ENCODE measurements at places on chromosomes 2 and 18.

DNA sequence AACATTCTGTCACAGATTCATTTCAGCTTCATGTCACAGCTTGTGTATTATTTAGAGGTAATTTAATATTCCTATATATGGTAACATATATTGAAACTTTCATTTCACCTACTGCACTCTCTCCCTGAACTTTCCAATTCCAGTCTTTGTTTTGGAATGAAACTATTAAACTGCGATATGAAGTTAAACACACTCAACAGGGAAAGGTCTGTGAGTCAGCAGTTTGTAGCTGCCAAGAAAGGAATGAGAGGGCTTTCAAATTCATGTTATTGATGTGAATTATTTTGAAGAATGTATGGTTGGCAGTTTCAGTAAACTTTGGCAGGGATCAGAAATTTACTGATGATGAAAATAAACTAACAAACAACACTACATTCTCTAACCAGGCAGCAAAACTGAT, 148.3 kb downstream of the HNMT start:
- no peak for DNase-seq

GRCh38 chr18:28718696-28719095, 541.8 kb upstream of the CDH2 start:
- no peak for DNase-seq

- DNase-seq, result no peak
Measured at GRCh38 chr2:192634557-192634956, 439.8 kb upstream of the TMEFF2 start.

DNA sequence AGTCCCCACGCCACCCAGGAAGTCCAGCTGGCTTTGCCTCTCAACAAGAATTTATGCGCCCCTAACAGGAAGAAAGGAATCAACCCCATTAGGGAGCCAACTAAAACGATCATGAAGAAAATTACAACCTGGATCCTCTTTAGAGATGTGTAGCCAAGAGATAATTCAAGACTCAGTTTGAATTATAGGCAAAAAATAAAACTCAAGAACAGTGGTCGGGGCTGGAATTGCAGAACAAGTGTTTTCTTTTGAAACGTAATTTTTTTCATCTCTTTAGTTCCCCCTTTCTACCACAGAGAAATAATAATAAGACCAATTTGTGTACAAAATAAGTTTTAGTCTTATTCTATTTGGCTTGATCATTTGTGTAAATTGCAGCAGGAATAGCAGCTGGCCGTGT, 22.4 kb downstream of the PDCD1 start:
- no peak for DNase-seq

DNA sequence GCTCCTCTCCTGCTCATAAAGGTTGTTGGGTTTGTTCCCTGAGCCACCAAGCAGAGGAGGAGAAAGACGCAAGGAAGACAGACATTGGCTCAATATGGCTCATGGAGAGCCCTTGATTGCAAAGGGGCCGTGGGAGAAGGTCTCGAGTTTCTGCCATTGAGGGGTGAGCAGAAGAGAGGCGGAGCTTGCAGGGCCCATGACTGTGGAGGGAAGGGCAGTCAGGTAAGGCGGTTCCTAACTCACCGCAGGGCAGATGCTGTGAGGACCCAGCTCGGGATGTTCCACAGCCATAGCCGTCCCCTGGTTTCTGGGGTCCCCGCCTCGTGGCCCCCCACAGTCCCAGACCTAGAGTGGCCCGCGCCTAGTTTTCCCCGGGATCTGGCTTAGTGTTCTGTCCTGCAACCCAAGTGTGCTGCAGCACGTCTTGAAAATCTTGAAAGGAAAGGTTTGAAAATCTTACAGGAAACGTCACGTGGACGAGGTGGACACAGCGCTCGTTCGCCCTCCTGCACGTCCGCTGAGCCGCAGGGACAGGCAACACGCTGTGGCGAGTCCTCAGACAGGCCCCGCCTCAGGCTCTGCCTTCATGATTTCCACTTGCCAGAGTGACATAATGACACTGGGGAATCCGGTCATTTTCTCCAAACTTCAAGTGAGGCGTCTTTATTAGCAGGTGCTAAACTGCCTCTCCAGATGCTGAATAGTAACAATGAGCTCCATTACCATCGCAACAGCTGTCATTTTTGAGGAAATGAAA, 105.5 kb upstream of the HDAC4 start:
- DNase-seq, result no peak

- no peak for DNase-seq
Measured at GRCh38 chr2:72425996-72426395, 278.3 kb upstream of the CYP26B1 start.

GRCh38 chr2:168490015-168490874, 34.2 kb downstream of the CERS6 start:
- no peak for DNase-seq

DNA sequence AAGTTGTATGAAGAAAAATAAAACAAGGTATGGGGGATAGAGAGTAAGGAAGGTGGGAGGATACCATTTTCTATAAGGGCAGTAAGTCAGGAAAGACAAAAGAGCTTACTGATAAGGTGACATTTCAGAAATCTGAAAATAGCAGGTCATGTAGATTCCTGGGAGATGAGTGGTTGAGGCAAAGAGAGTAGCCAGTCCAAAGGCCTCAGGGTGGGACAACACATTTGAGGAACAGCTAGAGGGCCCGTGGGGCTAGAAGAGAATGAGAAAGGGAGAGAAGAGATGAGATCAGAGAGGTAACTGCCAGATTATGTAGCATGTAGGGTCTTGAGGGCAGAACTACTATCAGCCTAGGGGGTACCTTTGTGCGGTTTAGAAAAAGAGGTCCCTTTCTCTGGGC, 2.9 kb downstream of the CLHC1 start:
- DNase-seq, result no peak

- no peak for DNase-seq
Measured at GRCh38 chr2:11375689-11376027, 31.2 kb upstream of the ROCK2 start.

DNA sequence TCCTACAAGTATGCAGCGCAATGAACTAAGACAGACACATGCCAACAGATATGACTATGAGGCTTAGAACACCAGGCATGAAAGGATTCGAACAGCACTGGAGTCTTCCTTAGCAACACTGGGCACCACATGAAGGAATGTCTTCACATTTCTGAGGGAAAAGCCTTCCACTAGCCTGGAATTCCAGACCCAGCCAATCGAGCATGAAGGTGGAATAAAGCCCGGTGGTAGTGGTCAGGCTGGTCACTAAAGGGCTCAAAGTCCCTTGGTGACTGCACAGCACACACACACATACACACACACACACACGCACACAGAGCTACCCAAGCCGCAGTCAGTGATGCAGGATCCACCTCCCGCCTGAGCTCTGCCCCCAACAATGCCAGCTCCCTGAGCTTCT, 19.7 kb upstream of the SFXN5 start:
- no peak for DNase-seq

DNA sequence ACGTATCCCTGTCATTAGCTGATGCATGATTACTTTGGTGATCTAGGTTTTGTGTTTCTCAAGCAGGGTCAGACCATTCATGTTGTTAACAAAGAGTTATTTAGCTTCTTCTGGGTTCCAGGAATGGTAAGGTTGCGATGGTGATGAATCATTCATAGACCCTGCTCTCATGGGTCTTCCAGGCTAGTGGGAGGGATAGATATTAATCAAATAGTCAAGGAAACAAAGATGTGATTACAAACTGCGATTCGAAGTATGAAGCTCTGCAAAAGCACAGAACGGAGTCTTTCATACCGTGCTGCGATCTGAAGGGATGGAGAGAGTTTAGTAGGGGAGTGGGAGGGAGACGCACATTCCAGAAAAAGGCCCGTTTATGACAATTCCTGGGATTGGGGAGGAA, 42.1 kb downstream of the CAVIN2 start:
- DNase-seq, result no peak

DNA sequence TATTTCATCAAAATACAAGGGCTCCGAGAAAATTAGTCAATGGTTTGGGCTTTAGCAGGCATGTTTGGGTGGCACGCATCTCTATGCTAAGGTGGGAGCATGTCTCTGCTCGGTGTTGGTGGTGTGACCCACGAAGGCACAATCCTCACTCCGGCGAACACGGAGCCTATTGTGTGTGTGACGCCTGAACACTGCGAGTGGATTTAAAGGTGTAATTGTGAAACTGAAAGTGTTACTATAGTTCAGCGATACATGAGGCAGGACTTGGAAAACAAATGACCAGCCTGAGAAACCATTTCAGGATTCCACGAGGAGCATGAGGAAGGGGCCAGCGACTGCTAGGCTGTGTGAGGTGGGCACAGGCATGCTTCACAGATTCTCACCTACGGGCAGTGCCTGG, 41.7 kb upstream of the LDLRAD4 start:
- no peak for DNase-seq

DNA sequence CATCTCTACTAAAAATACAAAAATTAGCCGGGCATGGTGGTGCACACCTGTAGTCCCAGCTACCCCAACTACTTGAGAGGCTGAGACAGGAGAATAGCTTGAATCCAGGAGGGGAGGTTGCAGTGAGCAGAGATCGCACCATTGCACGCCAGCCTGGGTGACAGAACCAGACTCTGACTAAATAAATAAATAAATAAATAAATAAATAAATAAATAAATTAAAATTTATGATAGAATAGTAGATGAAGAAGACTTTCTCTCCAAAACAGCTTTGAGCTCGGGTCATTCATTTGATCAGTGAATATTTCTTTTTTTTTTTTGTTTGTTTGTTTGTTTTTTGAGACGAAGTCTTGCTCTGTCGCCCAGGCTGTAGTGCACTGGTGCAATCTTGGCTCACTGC, 17.6 kb upstream of the MTA3 start:
- no peak for DNase-seq

GRCh38 chr2:1226766-1227165, 186.5 kb upstream of the TPO start:
- peak; percentile 34 for DNase-seq

DNA sequence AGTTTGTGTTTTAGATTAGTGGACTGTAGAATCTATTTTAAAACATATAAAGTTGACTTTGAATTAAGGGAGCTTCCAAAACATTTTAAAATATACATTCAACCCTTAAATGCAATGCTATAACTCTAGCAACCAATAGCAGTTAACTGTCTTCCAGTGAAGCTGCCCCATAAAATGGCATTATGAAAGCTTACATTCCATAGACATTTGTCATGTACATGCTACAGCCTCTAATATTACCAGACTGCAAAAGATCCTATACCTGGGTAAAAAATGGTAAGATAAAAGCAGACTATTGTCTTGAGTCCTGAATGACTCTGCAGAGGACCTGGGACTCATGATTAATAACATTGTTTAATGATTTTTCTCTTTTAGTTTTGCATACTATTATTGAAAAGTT, 489.4 kb downstream of the LRP1B start:
- DNase-seq, result no peak

DNA sequence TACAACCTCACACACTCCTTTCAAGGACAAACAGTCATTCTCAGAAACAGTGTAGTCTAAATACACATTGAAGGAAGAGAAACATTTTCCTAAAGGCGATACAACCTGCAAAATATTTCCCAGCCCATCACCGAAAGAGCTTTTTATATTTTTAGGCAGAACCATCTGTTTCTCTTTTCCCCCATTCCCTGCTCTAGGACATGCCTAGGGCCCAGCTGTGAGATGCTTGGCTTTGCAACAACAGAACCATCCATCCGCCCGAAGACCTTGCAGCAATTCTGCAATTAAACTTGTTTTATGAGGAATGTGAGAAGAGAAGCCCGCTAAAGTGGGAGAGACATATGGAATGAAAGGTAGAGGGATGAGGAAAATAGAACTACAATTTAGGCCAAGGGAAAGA, 105.6 kb upstream of the RFX8 start:
- no peak for DNase-seq

GRCh38 chr2:157903626-157904025, 27.5 kb upstream of the ACVR1 start:
- DNase-seq, result no peak

- DNase-seq, result no peak
Measured at GRCh38 chr18:23617412-23618014, 31.2 kb upstream of the NPC1 start.

- no peak for DNase-seq
Measured at GRCh38 chr2:120511947-120512710, 166.2 kb downstream of the INHBB start.

GRCh38 chr2:224893848-224894247, 148.4 kb downstream of the DOCK10 start:
- DNase-seq, result no peak

- DNase-seq, result no peak
Measured at GRCh38 chr18:23703057-23703986, 14.1 kb downstream of the LAMA3 start.

DNA sequence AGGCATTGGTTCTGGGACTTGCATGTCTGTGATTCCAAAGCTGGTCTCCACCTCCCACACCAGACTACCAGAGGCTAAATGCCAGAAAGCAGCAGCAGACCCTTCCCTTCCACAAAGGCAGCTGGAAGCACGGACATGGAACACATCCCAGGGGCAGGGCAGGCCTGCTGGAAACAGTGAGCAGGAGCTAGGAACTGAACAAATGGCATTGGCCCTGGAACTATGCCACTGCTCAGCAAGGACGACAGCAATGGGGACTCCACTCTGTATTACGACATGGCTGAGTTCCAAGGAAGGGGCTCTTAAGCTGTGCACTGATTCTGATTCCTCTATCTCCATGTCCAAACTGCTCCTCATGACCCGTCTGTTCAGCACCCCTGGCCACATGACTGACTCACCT, 77.8 kb upstream of the TFCP2L1 start:
- peak; percentile 15 for DNase-seq

DNA sequence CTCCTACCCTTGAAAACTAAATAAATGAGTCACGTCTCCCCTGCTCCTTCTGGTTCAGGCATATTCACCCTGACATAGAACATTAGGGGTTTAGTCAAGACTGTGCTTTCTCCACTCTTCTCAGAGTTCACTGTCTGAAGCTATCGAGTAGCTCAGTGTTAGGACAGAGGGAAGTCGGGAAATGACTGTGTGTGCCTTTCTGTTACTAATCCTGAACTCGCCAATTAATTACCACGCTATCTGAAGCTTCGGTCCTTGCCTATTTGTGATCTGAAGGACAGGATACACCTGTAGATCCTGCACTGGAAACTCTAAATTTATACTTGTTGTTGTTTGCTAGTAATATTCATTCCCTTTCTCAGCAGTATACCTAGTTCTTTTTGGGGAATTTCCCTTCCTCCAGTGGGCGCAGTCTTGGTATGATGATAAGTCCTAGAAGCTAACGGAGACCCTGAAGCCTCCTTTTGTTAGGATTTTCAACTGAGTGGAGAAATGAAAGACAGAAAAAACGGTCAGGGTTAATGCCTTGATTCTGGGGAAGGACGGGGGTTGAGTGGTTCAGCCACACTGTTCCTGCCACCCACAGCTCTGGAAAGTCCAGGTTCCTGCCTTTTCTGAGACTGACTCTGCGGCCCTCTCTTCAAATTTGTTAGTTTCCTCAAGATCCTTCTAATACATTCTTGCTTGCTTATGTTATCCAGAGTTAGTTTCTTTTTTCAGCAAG, 218.0 kb downstream of the DLGAP1 start:
- no peak for DNase-seq

- DNase-seq, result no peak
Measured at GRCh38 chr2:83221258-83221657, 1237.8 kb downstream of the SUCLG1 start.

- no peak for DNase-seq
Measured at GRCh38 chr2:195450552-195451113, 206.4 kb upstream of the SLC39A10 start.

- no peak for DNase-seq
Measured at GRCh38 chr2:232315049-232315922, 63.3 kb upstream of the ALPP start.

Measured in NCI-H1092 (cell line).